T-helper 1 cell (primary cell): ENCODE measurements at places on chromosomes 13 and 19.

- DNase-seq, result no peak
Measured at GRCh38 chr19:50820549-50821247, 2.9 kb downstream of the KLK1 start.

DNA sequence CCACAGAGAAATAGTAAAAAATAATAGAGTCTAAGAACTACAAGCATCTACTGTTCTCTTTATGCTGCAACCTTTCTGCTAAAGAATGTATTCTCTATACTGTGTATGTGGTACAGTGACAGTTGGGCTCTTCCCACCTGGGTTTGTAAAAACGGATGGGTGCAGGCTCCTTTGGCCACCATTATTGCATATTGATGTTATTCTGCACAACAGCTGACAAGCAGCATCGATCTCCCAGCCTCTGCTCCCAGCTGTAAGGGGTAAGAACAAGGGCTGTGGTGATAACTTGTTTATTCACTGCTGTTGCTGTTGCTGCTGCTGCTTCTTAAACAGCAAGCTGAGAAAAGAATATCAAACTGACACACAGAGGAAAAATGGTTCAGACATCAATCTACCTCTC is 56.1 kb downstream of the KCNRG start:
- no peak for DNase-seq

DNA sequence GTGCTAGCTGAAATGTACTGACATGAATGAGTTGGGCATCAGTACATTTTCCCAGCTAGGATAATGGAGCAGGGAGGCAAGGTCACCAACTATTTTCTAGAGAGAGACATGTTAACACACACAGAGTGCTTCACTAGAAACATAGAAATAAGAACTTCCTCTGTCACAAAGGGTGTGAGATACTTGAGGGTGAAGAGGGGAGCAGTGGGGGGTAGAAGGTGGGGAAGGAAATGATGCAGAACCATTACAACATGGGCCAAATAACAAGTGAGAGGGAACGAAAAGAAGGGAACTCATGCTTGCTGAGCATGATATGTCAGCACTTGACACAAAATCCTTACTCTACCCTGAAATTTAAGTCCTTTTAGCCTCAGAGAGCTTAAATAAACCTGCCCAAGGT is 87.8 kb upstream of the RFC3 start:
- DNase-seq, result no peak

- DNase-seq, result no peak
Measured at GRCh38 chr13:83498045-83498444, 384.2 kb downstream of the SLITRK1 start.

DNA sequence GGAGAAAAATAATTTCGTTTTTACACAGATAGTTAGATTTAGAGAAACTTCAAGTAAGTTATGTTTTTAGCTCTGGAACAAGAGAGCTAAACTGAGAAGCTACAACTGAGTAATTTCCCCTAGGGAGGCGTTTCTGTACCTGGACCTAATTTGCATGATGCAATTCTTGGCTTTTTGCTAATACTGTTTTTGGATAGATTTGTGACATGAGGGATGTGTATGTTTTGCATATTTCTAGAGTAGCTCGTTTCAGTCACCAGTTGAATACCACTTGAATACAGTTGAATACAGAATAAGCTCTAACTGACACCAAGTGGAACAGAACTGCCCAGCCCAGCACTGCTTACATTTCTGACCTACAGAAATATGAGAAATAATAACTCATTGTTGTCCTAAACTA is 1227.9 kb upstream of the SPRY2 start:
- no peak for DNase-seq

GRCh38 chr19:23409392-23410048 is 14.2 kb upstream of the ZNF91 start:
- no peak for DNase-seq
